ENCODE measurements at places on chromosomes 6 and 20.

- no peak overlapping the region for H3K4me3 ChIP-seq
- no peaks in the 10 kb centered on the region for H3K27me3 ChIP-seq
- peaks cover 10% of the 10 kb centered on the region for H3K4me1 ChIP-seq
- H3K36me3 ChIP-seq = no peaks in the 10 kb centered on the region
- no peak for DNase-seq
- no peak overlapping the region for H3K27ac ChIP-seq
Measured at GRCh38 chr6:106799031-106799894, 169.9 kb downstream of the QRSL1 start.

DNA sequence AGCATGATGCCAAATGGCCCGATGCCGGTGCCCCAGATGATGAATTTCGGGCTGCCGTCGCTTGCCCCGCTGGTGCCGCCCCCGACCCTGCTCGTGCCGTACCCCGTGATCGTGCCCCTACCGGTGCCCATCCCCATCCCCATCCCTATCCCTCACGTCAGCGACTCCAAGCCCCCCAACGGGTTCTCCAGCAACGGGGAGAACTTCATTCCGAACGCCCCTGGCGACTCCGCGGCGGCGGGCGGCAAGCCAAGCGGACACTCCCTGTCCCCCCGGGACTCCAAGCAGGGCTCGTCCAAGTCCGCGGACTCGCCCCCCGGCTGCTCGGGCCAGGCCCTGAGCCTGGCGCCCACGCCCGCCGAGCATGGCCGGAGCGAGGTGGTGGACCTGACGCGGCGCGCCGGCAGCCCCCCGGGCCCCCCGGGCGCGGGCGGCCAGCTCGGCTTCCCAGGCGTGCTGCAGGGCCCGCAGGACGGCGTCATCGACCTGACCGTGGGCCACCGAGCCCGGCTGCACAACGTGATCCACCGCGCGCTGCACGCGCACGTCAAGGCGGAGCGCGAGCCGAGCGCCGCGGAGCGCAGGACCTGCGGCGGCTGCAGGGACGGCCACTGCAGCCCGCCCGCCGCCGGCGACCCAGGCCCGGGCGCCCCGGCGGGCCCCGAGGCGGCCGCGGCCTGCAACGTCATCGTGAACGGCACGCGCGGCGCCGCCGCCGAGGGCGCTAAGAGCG, 144.6 kb downstream of the SOBP start:
- H3K27ac ChIP-seq = no peak overlapping the region
- H3K4me1 ChIP-seq = 0 out of 2 replicates have a peak, but pooled peaks cover 2% of the 10 kb centered on the region
- peaks cover 6% of the 10 kb centered on the region for H3K27me3 ChIP-seq
- peak overlapping the region; percentile 61 for H3K4me3 ChIP-seq
- H3K36me3 ChIP-seq = no peaks in the 10 kb centered on the region
- DNase-seq = no peak

DNA sequence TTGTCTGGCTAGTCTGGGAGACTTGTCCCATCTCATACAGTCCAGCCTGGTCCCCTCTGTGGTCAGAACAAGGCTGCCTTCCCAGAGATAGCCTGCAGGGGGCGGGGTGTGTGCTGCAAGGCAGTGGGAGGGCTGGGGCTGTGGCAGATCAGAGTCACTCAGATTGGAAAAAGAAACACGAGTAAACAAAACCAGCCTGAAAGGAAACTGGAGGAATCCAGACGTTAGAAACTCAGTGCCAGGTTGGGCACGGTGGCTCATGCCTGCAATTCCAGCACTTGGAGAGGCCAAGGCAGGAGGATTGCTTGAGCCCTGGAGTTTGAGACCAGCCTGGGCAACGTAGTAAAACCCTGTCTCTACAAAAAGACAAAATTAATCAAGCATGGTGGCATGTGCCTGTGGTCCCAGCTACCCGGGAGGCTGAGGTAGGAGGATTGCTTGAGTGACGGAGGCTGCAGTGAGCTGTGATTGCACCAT, 20.2 kb downstream of the LEMD2 start:
- H3K27ac ChIP-seq = no peak overlapping the region
- peaks cover 13% of the 10 kb centered on the region for H3K36me3 ChIP-seq
- no peak for DNase-seq
- H3K27me3 ChIP-seq = no peaks in the 10 kb centered on the region
- H3K4me3 ChIP-seq = no peak overlapping the region

DNA sequence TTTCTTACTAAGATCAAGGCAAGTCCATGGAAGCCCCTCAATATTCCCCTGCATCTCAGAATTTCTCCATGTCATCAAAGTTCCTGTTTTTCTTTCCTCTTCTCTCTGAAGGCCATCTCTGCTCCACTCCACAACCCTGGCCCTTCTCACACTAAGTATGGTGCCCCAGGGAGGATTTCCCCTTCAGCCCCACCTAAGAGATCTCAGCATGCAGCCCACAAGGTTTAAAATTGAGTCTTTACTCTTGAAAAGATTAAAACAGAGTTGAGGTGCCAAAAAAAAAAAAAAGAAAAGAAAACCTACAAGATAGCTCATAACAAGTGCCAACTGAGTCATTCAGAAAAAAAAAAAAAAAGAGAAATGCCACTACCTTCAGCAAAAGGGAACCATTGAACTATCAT, 36.5 kb upstream of the TNFAIP3 start:
- H3K27me3 ChIP-seq = no peaks in the 10 kb centered on the region
- H3K27ac ChIP-seq = no peak overlapping the region
- H3K36me3 ChIP-seq = no peaks in the 10 kb centered on the region
- H3K4me3 ChIP-seq = no peak overlapping the region

DNA sequence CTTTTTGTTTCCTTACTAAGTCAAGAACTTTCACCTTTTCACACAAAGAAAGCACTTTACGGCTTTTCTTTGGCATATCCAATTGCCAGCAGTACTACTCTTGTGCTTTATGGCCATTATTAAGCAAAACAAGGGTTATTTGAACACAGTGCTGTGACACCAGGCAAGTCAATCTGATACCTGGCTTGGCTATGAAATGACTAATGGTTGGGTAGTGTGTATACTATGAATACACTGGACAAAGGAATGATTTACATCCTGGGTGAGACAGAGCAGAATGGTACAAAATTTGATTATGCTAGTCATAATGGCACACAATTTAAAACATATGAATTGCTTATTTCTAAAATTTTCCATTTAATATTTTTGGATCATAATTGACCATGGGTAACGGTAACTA, 22.1 kb upstream of the ADGRF1 start:
- no peaks in the 10 kb centered on the region for H3K4me1 ChIP-seq
- H3K36me3 ChIP-seq = no peaks in the 10 kb centered on the region
- no peak overlapping the region for H3K4me3 ChIP-seq
- H3K27me3 ChIP-seq = no peaks in the 10 kb centered on the region
- H3K27ac ChIP-seq = no peak overlapping the region

DNA sequence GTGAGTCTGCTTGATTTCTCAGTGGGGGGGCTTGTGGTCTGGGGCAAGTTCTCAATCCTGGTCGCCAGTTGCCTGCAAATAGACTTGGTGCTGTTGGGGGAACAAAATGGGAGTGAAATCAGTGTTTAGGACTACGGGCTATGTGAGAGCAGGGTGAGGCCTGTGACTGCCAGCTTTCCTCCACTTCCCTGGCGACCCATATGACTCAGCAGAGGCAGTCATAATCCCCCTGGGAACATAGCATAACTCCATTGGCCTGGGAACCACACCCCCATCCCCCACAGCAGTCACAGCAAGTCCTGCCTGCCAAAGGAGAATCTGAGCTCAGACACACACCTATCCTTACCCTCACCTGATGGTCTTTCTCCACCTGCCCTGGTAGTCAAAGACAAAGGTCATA, 387.9 kb downstream of the LMBRD1 start:
- H3K27me3 ChIP-seq = no peaks in the 10 kb centered on the region
- DNase-seq = no peak
- H3K4me1 ChIP-seq = no peaks in the 10 kb centered on the region

GRCh38 chr6:73389854-73390253, 4.8 kb upstream of the DDX43 start:
- no peak overlapping the region for H3K27ac ChIP-seq
- H3K4me3 ChIP-seq = no peak overlapping the region

DNA sequence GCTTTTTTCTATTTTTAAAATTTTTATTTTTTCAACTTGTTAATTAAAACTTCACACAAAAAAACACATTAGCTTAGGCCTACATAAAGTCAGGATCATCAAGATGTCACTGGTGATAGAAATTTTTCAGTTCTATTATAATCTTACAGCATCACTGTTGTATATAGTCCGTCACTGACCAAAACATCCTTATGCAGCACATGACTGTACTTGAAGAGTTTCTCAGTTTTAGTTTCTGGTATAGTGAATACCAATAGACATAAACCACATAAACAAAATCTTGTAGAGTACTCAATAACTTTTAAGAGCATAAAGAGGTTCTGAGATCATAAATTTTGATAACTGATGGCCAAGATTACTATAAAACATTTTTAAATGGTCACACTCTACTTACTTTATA, 71.8 kb downstream of the ASCC3 start:
- H3K4me1 ChIP-seq = no peaks in the 10 kb centered on the region
- no peaks in the 10 kb centered on the region for H3K27me3 ChIP-seq
- no peak overlapping the region for H3K27ac ChIP-seq
- H3K36me3 ChIP-seq = no peaks in the 10 kb centered on the region
- H3K4me3 ChIP-seq = no peak overlapping the region

DNA sequence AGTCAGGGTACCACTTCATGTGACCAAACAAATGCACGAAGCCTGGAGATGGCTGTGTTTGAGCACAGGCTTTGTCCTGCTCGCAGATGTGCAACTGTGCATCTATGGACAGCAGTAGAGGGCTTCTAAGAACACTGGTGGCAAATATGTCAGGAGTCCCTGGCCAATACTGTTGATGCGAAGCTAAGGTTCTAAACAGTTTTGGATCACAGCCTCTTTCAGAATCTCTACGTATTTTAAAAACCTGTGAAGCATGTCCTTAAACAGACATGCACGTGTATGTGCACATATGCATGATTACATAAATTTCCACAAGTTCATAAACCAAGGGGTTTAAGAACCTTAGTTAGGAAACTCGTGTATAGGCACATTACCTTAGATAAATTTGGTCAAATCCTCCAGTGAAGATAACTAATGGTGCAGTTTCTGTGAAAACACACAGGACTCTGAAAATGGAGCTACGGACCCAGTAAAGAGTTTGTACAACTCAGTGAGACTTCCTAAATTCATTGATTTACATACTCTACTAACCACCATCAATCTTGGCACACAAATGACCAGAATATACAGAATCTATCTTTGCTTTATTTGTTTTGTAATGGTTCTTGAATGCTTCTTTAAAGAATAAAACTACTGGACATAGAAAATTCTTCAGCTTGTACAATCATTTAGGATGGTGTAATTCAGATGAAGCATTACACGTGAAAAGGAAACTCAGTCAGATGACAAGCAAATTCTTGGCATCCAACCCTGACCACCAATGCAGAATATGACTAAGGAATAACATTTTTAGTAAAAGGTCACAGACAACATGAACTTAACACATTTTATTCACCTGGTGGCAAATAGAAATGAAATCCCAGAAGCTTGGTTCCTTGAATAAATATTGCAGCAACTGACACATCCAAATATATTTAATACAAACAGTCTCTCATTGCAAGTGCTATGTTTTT, 27.4 kb downstream of the KCNQ5 start:
- H3K27ac ChIP-seq = no peak overlapping the region
- H3K4me3 ChIP-seq = no peak overlapping the region
- H3K27me3 ChIP-seq = no peaks in the 10 kb centered on the region
- no peaks in the 10 kb centered on the region for H3K36me3 ChIP-seq

All from iPS DF 6.9 (cell line).